ENCODE measurements at places on chromosomes 16 and 17.

DNA sequence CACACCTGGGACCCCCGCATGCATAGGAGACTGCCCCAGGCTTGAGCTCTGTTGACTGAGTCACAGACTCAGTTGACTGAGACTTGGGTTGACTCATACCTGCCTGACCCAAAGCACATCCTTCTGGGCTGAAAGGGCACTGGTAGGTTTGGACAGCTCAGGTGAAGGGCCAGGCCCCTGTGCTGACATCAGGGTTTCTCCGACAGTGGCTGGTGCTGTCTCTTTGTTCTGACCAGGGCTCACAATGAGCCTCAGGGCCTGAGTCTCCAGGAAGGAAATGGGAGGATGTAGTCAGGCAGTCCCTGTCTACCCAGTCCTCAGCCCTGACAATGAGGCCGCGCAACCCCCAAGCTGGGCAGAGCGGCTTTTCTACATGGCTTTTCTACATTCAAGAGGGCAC, 6.5 kb downstream of the SPNS2 start:
- DNase-seq = no peak

- DNase-seq = no peak
These were observed 141.9 kb downstream of the BCAS3 start for GRCh38 chr17:60819447-60820130.

DNA sequence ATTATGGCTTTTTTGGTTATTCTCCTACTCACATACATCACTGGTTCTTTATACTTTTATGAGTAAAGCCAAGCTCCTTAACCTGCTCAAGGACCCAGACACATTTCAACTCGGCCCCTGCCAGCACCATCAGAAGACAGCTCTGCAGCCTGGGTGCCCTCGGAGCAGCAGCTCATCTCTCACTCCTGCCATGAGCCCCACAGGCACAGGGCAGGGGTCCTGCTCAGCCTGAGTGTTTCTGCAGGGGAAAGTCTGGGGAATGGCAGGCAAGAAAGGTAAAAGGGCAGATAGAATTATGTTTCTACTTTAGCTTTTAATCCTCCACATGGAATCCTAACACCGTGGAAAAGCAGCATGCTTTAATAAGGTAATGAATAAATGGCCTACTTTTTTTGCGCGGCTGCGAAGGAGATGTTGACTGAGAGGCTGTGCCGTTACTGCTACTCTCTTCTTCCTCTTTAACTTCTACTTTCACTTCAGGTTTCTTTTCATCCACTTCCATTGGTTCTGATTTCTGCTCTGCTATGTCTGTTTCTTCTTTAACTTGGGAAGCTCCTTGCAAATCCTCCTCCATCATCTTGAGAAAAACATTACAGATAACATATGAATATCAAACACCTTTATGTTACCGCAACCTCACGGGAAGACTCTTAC, 50.1 kb upstream of the TRAP1 start:
- no peak for DNase-seq

- DNase-seq = peak; percentile 91
These were observed 42.4 kb downstream of the RAI1 start for GRCh38 chr17:17723354-17724261.

GRCh38 chr17:68172461-68172954, 75.3 kb upstream of the AMZ2 start:
- DNase-seq = peak; percentile 71

GRCh38 chr16:46839986-46840443, 9.0 kb upstream of the C16orf87 start:
- no peak for DNase-seq

DNA sequence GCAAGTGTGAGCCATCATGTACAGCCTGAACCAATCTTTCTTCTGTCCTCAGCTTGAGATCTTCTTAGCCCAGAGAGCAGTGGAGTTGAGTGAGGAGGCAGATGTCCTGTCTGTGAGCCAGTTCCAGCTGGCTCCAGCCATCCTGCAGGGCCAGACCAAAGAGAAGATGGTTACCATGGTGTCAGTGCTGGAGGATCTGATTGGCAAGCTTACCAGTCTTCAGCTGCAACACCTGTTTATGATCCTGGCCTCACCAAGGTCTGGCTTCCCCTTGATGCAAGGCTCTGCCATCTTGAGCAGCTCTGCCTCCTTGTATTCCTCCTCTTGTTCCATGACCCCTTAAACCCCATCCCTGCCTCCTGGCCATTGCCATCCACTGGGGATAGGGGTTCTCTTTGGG, 9.6 kb downstream of the CDK5RAP3 start:
- no peak for DNase-seq

DNA sequence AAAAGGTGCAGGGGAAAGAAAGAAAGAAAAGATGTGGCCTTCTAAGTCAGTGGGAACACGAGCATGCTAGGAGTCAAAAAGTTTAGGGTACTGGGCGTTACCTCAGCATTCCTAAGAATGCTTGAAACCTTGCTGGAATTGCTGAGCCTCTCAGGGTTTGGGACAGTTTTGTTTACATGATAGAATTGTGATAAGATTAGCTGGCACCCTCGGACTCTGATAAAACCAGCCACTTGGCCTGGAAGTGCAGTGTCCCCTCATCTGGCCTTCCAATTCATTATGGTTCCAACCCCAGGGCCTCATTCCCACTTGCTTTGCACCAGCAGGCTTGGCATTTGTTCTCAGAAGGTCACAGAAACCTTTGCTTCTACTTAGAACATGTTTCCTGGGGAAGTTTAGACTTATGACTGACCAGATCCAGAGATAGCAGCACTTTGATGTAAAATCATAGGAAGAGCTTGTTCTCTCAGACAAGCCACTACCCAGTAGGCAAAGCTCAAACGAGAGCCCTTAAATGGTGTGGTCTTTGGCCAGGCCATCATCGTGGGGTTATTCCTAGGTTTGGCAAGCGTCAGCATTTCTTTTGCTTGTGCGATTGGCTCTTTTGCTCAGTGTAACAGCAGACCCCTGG, 8.0 kb downstream of the SGF29 start:
- DNase-seq = no peak

- peak; percentile 56 for DNase-seq
These were observed 15.2 kb downstream of the CLTC start for GRCh38 chr17:59634632-59635541.

DNA sequence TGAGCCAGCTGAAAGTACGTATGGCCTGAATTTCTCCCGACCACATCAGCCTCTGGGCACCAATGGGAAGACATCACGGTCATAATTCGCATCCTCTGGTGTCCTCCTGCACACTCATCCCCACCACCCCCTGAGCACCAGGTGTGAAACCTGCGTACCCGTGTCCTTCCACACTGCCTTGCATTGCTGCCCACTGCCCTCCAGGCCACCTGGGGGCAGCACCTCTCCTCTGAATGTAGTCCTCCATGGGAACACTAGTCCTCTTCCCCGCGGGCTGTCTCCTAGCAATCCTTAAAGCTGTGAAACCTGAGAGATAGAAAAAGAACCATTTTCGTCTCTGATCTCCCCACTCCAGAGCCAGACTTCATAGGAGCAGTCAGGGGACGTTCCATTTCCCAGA, 125.5 kb downstream of the ZNF18 start:
- DNase-seq = no peak

Measured in choroid plexus epithelial cell (primary cell).